ENCODE measurements at places on chromosomes 1 and 21. TPM values are rescaled to one million over a fixed set of nuclear protein-coding genes. Genes with fewer than 3 reads are reported as not detected.

Gene MACO1
- total RNA-seq, result 17.3 TPM

Gene AMIGO1
- 0.54 TPM for total RNA-seq

Gene PTCH2
- 0.36 TPM for total RNA-seq

Gene ALX3
- not detected for total RNA-seq

Gene PDZK1
- total RNA-seq, result not detected

GRCh38 chr21:41976611-41977010 is 22.8 kb upstream of the C2CD2 start:
- no peak for DNase-seq

GRCh38 chr1:13929313-13929712 is 229.3 kb downstream of the PRDM2 start:
- DNase-seq, result no peak

GRCh38 chr1:22184892-22185612 is 42.2 kb upstream of the WNT4 start:
- no peak for DNase-seq

DNA sequence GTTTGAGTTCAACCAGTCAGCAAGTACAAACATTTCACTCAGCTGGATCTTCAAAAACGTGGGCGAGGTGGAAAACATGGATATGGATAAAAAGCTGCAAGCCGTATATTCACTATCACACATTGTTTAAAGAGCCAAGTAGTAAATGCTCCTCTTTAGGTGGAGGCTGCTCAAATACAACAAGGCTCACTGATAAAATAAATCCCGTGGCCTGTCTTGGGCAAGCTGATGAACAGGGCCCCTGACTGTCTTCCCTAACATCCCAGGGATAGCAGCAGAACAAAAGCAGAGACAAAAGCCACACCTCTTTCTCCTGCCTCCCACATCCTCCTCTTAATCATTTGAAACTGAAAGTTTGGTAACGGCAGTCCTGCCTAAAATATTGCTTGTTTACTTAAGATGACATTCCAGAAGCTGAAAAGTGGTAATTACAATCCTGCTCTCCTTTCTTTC is 357.7 kb downstream of the TTLL7 start:
- peak; percentile 45 for DNase-seq

GRCh38 chr1:224168859-224169380 is 14.1 kb upstream of the DEGS1 start:
- peak; percentile 98 for DNase-seq

GRCh38 chr1:241391926-241392710 is 35.1 kb upstream of the RGS7 start:
- no peak for DNase-seq

DNA sequence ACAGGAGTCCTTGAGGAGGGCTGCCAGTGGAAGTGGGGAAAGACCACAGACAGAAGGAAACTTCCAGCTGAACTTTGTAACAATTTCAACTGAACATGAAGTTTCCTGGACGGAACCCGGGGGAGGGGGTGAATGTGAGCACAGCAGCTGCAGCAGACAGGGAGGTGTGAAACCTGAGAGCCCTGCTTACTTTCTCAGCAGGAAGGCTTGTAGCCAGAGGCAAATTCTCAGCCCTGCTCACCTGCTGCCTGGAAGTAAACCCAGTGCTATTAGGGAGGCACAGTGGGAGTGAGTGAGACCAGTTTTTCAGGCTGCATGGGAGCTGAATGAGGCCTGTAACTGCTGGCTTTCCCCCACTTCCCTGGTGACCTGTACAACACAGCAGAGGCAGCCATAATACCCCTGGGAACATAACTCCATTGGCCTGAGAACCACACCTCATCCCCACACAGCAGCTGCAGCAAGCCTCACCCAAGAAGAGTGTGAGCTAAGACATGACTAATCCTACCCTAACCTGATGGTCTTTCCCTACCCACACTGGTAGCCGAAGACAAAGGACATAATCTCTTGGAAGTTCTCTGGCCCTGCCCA is 9.6 kb upstream of the SPRR2F start:
- no peak for DNase-seq

GRCh38 chr21:32777269-32777668 is 5.7 kb upstream of the PAXBP1 start:
- DNase-seq, result no peak

- no peak for DNase-seq
Observed at GRCh38 chr1:94595658-94596057, 54.1 kb upstream of the F3 start.

GRCh38 chr1:15406614-15407559 is 2.8 kb upstream of the EFHD2 start:
- peak; percentile 89 for DNase-seq

DNA sequence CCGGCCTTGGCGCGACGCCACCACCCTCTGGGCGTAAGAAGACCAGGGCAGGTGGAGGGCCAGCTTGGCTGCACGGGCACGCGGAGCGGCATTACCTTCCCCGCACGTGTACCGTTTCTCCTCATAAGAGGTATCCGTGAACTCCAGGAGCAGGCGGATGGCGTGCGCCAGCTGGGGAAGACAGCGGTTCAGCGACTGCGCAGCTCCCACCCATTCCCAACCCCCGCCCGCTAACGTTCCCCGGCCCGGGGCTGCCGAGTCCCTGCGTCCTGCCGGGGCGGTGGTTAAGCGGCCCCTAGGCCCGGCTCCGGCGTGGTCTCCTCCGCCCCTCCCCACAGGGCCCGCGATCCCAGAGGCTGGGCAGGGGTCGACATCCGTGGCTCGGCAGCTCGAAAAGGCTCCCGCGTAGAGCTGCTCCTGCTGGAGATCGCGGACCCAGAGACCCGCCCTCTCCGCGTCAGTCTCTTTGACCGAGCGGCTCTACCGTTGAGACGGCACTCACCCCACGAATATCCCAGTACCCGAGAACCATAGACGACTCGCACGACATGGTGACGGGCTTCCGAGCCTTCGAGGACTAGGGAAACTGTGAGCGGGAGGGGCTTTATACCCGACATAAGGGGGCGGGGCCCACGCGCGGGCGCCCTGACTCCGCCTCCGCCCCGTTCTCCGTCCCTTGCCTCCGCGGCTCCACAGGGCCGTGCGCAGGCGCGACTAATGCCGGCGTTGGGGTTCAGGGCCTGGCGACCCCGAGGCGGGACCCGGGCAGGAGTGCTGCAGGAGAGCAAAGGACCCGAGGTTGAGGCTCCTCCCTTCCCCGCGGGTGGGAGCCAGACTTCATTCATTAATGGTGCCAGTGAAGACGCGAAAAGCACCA is 862 bp downstream of the GSTM3 start:
- DNase-seq, result peak; percentile 68

GRCh38 chr1:7549277-7550161 is 221.6 kb upstream of the VAMP3 start:
- DNase-seq, result peak; percentile 61

DNA sequence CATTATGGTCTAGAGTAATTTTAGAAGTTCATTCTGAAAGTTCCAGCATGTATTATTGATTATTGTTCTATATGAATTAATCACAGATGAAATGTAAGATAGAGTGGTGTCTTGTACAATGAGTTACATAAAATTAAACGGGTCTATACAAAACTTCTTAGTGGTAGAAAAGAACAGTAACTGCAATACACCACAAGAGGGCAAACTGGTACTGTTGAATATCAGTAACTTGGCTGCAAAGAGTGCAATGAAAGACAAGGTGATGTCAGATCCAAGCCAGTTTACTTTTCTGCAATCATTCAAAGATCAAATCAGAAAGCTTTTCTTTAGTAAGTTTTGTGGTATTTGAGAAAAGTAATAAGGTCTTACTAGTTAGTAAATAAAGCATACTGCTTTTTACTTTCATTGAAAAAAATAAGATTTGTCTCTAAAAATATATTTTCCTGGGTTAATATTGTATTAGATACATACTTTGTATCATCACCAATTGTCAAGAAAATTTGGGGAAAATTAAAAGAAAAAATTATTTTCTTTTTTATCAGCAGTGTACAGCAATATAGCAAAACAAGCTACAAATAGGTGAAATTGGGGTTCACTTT is 66.4 kb upstream of the BTG3 start:
- DNase-seq, result peak; percentile 82

GRCh38 chr1:96843196-96843595 is 121.6 kb downstream of the PTBP2 start:
- peak; percentile 54 for DNase-seq

GRCh38 chr1:7127322-7128075 is 342.2 kb downstream of the CAMTA1 start:
- DNase-seq, result no peak

GRCh38 chr1:86687595-86687994 is 16.8 kb upstream of the SH3GLB1 start:
- DNase-seq, result peak; percentile 66

GRCh38 chr21:17921579-17922530 is 102.7 kb upstream of the C21orf91 start:
- DNase-seq, result peak; percentile 85

Data from fibroblast of the aortic adventitia (primary cell).